Left renal cortex interstitium (tissue), 4 donors: ENCODE measurements at places on chromosomes 1 and 21. TPM values are rescaled to one million over a fixed set of nuclear protein-coding genes. Genes with fewer than 3 reads are reported as not detected.

SLAMF7 gene
- polyA plus RNA-seq: 0.38 TPM

- peak; percentile 81 for DNase-seq
These were observed 42.1 kb upstream of the TP53BP2 start for GRCh38 chr1:223887747-223888418.

GRCh38 chr1:181318022-181318857, 165.1 kb upstream of the CACNA1E start:
- DNase-seq: no peak

DNA sequence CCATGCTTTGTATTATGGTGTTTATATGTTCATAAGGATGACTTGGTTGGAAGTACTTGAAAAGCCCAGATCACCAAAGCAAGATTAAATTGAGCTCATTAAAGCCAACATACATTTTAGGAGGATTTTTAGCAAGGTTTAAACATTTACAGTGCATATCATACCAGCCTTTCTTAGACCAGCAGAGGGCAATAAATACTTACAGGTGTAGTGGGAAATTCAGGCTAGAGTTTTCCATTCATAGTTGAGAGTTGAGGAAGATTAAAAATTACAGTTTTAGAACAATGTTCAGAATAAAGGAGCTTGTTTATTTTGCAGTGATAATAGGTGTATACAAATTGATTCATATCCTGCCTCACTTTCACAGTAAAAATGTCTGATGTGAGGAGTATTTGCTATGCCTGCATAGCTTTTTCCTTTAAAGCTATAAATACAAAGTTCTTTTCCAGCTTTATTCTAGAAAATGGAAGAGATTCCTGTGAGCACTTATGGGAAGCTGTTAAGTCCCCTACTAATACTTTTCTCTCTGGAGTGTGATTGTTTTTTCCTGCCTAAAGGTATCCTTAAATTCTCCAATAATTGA, 35.3 kb downstream of the DTL start:
- DNase-seq: peak; percentile 28

DNA sequence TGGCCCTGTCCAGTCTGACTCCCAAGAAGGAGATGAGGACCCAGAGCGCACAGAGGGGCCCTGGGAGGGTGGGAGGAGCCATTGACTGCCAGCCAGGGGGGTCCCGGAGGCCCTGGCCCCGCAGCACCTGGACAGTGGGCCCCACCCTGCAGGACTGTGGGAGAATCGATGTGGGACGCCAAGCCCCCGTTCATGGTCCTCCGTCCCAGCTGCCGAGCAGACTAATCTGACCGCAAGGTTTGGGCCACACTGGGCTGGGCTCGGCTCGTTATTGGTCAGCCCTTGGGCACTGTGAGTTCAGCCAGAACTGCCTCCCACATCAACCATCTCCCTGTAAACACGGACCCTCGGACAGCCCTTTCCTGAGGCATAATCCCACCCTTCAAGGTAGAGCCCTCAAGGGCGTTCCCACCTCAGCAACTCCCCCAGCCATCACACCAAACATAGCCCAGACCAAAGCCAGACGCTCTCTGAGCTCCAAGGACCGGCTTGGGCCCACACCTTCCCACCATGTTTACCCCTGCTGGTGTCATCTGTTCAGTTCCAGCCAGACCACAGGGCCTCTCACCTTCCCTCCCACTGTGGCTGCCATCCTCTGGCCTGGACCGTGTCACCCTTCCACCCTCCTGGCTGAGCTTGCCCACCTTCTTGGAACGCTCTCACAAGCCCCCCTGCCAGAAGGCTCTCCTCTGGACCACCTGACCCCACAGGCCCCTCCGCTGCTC, 16.2 kb upstream of the POFUT2 start:
- DNase-seq: no peak
